NCI-H1694 (cell line): ENCODE measurements at places on chromosomes 4 and X.
A peak's percentile ranks its signal among the peaks of the same experiment; 100 is the strongest.

DNA sequence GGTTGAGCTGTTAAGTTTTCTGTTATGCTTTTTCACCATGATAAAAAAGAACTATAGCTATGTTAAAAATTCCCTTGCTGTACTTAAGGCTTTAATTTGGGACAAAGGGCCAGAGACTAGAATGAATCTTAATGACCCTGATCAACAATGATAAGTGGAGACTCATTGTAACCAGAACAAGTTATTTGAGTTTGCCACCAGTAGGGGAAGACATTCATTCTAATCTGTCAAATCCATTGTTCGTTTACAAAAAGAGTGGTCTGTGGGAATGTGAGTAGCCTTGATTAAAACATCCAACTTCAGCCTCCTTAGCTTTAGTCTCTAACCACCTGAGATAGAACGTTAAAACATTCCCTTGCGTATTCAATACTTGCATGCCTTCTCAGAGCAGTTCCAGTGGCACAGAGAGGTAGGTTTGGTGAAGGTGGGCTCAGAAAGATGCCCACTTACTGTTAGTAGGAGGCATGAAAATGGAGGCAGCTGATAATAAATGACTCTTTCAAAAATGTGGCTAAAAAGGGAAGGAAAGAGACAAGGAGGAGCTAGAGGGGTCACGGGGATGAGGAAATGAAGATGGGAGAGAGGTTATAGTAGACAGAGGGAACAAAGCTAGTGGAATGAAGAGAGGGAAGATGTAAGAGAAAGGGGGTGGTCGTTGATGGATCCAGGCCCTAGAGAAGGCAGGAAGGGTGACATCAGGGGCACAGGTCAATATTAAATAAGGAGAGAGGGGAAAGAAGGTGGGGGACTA lies 66.2 kb downstream of the EGF start:
- DNase-seq: no peak

DNA sequence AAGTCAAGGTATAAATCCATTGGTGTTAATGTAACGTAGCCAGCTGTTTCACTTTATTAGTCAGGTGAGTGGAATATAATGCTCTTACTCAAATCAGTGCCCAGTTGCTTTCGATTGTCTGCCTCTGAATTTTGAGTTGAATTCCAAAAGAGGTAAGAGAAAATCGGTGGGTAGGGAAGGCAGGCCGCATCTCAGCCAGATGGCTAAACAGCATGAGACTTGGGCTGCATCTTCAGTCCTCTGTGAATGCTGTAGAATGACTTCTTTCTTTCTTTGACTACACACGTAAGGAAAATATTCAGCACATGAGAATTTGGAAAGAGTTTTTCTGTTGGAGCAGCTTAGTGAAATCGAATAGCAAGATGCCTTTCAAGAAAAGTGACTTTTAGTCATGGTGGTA lies 49.5 kb downstream of the TSPAN7 start:
- DNase-seq: no peak

GRCh38 chr4:134297765-134298164 lies 96.2 kb upstream of the PABPC4L start:
- DNase-seq: no peak

DNA sequence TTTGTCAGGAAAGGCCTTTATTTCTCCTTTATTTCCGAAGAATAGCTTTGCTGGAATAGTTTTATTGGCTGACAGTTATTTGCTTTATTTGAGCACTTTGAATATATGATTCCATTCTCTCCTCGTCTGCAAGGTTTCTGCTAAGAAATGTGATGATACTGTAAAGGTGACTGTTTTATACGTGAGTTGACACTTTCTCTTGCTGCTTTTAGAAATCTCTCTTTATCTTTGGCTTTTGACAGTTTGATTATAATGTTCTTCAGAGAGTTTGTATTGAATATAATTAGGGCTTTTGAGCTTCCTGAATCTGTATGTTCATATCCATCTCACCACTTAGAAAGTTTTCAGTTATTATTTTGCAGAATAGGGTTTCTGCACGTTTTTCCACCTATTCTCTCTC lies 1003.7 kb upstream of the SLIT2 start:
- DNase-seq: no peak

DNA sequence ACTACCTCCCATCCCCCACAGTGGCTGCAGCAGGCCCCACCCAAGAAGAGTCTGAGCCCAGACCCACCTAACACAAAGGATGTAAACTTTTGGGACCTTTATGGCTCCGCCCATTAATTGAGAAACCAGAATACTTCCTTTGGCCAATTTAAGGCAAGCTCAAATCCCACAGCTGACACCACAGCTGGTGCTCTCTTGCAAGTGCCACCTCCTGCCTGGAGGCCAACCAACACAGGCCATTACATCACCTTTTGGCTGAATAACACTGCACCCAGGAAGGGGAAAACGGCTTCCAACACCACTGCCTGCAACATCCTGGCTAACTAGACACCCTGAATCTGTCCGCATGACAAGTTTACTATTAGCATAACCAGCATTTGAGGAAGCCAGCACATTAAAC lies 248.8 kb downstream of the PRDM5 start:
- DNase-seq: no peak

- no peak for DNase-seq
Observed at GRCh38 chr4:82213485-82214417, 160.0 kb downstream of the HNRNPD start.

GRCh38 chr4:95272797-95273196 lies 276.0 kb downstream of the UNC5C start:
- DNase-seq: no peak

- no peak for DNase-seq
Observed at GRCh38 chr4:187679450-187679849, 316.1 kb upstream of the ZFP42 start.

DNA sequence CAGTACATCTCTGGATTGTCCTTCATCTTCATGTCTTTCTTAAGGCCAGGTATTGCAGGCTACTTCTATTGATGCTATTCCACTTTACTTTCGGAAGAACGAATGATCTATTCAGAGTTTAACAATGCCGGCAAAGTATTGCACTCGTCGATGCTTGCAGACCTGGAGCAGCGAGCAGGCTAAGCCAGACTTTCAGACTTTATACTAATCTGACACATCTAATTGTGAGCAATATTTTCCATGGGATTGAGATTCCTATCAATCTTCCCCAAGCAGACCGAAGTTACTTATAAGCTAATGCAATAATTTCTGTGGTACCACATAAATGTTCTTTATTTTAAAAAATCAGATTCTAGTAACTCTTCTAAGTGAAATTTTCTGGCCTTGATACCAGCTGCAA lies 1.6 kb downstream of the EMCN start:
- DNase-seq: no peak

GRCh38 chr4:151743128-151743854 lies 17.5 kb downstream of the GATB start:
- DNase-seq: no peak

DNA sequence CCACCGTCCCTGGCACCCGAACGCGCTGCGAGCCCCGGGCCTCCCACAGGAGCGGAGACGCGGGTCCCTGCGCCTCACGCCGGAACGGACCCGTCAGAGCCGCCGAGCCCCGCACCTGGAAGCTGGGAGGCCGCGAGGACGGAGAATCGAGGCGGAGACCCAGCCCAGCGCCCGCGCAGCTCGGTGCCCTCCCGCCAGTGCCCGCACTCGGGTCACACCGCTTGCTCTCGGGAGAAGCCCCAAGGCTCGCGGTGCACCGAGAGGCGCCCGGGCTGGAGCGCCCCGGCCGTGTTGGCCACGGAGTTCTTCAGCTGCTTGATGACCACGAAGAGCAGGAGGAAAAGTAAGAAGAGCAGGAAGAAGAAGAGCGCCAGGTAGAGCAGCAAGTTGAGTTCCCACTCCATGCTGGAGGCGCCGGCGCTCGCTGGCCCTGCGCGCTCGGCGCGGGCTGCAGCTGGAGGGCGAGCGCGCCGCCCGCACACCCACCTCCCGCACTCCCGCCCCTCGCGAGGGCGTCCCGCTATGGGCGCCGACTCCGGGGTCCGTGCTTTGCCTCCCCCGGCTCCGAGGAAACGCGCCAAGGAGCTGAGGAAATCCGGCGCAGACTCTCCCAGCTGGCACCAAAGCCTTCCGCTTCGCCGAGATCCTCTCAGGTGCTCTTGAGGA lies at the start of gene SMIM43:
SMIM43 (minus strand) TSS at position 463 of the 666 bp plus-strand sequence; CDS start at position 404, 59 bp downstream.
- no peak for DNase-seq

- peak; percentile 6 for DNase-seq
Observed at GRCh38 chrX:11381464-11381863, 88.3 kb downstream of the AMELX start.

DNA sequence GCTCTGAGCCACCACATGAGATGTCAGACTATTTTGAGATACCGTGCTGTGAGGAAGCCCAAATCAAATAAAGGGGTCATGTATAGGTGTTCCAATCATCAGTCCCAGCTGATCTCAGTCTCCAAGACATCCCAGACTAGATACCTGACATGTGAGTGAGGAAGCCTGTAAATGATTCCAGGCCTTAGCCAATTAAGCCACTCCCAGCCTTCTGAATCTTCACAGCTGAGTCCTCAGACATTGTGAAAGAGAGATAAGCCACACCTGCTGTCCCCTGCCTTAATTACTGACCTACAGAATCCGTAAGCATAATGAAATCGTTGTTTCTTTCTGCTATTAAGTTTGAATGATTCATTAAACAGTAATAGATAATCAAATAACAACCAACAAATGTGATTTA lies 671.4 kb downstream of the ZNF674 start:
- DNase-seq: no peak

DNA sequence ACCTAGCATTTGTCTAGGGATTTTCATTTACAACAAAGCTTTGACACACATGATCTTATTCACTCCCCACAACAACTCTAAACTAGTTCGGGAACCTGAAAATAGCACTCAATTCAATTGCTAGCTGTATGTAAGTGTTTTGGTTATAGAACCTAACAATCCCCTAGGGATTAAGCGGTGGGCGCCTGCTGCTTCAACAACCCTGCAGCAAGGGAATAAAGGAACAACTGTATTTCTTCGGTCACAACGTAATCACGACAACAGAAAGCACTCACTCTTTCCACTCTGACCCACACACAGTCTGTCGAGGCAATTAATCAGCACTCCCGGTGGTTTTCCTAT lies 674 bp upstream of the DIAPH2 start:
- DNase-seq: no peak

DNA sequence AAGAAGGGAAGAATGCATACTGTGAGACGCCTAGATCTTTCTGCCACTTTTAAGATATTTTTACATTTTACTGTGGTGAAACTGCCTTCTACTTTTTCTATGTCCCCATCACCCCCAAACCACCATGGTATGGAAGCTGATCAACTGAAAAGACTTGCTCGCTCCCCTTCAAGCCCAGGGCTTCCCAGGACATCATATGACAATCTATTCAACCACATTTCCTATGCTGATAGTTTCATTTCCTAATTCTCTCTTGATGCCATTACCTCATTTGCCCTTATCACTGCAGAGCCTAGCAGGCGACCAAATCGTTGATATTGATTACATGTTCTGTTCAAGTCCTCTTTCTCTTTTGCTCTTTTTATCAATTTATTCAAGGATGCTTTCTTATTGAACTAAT lies 40.1 kb upstream of the KLHL34 start:
- no peak for DNase-seq
